ENCODE measurements at places on chromosomes 4 and X. TPM values are rescaled to one million over a fixed set of nuclear protein-coding genes. Genes with fewer than 3 reads are reported as not detected.

Gene SLIT2
- total RNA-seq, result 0.07 TPM

GRCh38 chrX:40169193-40170101 is 71.7 kb upstream of the BCOR start:
- peak; percentile 73 for DNase-seq

- DNase-seq, result no peak
Measured at GRCh38 chr4:156764145-156764544, 207.5 kb downstream of the PDGFC start.

DNA sequence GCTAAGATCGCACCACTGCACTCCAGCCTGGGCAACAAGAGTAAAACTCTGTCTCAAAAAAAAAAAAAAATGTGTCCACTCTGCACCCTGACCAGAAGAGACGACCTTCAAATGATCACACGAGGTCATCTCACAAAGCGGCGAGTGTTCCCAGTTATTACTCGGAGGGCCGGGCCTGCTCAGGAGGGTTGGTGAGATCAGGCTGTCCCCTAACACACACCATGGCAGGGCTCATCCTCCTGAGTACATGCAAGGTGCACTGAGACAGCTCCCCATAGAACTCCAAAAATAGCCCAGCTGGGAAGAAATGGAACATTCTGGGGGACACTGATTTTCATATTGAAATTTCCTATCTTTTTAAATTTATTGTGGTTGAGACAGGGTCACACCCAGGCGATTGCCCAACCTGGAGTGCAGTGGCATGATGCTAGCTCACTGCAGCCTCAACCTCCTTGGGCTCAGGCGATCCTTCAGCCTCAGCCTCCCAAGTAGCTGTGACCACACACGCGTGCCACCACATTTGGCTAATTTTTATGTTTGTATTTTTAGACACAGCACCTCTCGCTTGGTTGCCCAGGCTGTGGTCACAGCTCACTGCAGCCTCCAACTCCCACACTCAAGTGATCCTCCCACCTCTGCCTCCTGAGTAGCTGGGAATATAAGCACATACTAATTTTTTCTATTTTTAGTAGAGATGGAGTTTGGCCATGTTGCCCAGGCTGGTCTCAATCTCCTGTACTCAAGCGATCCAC is 51.5 kb downstream of the DHRSX start:
- no peak for DNase-seq

- DNase-seq, result no peak
Measured at GRCh38 chr4:103451341-103451740, 253.2 kb upstream of the CENPE start.

DNA sequence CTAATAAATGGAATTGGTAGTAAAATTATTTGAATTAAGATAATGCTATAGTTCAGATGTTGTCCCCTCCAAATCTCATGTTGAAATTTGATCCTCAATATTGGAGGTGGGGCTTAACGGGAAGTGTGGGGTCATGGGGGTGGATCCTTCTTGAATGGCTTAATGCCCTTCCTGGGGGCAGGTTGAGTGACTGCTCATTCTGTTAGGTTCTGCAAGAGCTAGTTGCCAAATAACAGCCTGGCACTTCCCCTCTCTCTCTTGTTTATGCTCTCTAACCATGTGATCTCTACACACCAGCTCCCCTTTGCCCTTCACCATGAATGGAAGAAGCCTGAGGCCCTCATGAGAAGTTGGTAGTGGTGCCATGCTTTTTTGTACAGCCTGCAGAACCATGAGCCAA is 724.8 kb upstream of the FTHL17 start:
- DNase-seq, result no peak

DNA sequence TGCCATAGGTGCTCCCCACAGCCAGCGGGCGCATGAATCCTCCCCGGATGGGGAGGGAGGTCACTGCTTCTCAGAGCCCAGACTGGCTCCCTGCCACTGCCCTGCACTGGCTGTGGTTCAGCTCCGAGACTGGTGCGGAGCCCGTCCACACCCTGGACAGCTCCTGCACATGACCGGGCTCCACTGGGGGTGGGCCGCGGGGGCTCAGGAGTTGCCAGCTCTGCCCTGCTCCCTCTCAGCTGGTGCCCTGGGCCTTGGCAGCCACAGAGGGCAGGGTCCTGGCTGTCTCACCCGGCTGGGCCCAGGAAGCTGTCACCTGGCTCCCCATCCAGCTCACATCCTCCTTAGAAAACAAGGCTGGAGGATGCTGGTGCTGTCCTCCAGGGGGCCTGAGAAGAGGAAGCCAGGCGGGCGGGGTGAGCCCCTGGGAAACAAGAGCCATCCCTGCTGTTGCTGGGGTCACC is 64.9 kb upstream of the ADRA2C start:
- no peak for DNase-seq

Gene PIR
- total RNA-seq, result 4.3 TPM

DNA sequence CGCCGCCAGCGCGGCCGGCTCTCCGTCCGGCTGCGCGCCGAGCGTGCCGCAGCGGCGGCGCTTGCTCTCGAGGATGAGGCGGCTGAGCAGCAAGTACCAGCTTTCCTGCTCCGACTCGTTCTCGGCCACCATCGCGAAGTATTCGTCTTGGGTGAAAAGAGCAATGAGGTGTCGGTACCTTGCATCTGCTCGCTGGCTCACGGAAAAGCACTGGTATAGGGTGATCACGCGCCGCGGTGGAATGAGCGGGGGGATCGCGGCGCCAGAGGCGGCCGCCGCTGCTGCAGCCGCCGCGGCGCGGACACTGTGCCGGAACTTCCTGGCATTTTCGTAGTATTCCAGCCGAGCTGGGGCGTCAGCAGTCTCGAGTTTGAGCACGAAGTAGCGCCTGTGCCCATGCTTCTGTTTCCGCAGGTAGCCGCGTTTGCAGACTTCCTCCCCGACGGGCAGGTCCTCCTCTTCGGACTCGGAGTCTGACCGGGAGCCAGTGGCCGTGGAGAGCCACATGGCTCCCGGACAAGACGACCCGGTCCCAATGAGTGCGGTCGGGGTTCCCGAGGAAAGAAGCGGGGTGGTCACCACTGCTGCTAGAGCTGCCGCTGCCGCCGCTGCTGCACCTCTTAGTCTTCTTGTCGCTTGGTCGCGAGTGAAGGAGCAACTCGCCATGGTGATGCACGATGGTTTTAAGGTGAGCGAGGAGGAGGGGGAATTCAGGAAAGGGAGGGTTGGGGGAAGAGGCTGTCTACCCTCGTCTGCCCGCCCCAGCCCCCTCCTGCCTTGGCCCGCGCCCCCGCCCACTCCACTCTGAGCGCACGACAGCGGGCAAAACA is 469 bp downstream of the IRS4 start:
- DNase-seq, result no peak

DNA sequence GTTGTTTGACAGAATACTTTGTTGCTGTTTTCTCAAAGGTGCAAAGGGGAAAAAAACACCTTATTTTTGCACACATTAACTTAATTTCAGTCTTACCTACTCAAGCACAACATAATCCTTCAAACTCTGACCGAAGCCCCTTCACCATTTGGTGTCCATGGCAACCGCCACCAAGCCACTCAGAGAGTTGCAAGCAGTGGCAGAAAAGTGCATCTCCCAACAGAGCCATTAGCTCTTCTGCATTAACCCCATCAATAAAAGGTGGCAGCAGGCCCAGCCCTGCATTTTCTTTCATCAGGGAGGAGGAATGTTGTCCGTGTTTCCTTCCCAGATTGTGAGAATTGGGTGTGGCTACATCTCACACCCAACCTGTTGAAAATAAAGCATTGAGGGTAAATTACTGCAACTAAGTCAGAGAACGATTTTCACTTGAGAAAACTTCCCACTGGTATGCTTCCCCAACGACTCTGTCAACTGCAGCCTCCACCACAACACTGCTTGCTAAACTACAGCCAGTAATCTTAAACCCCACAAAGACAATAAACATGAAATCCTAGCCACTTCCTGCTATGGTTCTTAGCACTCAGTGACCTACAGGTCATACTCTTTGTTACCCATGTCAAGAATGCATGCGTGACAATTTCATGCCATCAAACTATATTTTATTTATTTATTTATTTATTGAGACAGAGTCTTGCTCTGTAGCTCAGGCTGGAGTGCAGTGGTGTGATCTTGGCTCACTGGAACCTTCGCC is 154.0 kb downstream of the GRIA3 start:
- no peak for DNase-seq

Gene EVC2
- total RNA-seq, result 0.32 TPM

Gene YIPF7
- total RNA-seq, result not detected

DNA sequence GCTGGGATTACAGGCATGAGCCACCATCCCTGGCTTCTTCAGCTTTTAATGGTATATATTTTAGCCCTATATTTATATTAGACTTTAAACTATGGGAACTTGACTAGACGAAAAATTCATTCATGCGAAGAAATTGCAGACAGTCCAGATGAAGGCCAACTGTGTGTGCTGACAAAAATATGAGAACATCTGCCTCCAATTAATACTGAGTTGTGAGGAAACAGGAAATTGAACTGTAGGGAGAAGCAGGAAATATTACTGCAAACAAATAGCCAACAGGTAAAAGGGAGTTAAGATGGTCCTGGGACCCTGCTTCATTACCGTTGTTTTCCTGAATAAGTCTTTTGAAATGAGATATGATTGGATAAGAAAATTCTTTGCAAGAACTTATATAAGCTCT is 26.3 kb downstream of the MGARP start:
- no peak for DNase-seq

Gene TBC1D1
- 52.6 TPM for total RNA-seq

Gene SLC25A43
- total RNA-seq, result 9.8 TPM

- DNase-seq, result no peak
Measured at GRCh38 chrX:130566028-130566683, 164.4 kb downstream of the RBMX2 start.

- no peak for DNase-seq
Measured at GRCh38 chrX:30027636-30028035, 187.7 kb upstream of the MAGEB2 start.

DNA sequence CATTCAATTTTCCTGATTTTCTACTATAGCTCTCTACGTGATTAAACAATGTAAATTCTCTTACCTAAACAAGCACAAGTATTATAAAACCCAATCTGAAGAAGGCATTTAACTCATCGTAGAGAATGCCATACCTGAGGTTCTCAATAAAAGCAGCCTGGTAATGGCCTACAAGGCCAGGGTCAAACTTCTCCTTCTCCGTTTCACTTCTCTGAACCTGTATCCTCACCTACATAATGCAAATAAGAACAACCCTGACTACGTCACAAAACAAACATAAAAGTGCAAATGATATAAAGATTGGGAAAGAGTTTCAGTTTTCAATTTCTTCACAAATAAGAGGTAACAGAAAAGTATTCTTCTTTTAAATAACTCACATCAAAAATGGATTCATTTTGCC is 55.6 kb upstream of the STS start:
- DNase-seq, result no peak

- no peak for DNase-seq
Measured at GRCh38 chr4:171031338-171031737, 781.9 kb upstream of the GALNTL6 start.

GRCh38 chr4:74890341-74890740 is 42.6 kb upstream of the PARM1 start:
- no peak for DNase-seq

Gene XAGE3
- not detected for total RNA-seq

DNA sequence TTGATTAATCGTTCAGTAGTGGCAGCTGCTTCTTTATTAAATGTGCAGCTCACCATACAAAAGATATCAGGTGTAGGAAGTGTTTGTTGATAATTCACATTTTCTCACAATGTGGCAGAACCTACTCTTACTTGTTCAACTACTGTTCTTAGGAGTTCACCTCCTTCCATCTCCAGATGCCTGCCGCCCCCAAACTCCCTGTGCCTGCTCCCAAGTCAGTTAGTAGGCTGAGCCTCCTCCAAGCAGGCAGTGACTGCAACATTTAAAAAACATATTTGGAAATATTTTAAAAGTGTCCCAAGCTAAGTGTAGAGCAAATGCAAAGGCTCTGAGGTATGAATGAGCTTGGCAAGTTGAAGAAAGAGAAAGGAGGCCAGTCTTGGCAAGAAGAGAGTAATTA is 100.2 kb downstream of the AFF2 start:
- no peak for DNase-seq

Gene PPARGC1A
- total RNA-seq, result not detected

GRCh38 chr4:6910340-6910959 is 824 bp downstream of the TBC1D14 start:
- DNase-seq, result no peak

DNA sequence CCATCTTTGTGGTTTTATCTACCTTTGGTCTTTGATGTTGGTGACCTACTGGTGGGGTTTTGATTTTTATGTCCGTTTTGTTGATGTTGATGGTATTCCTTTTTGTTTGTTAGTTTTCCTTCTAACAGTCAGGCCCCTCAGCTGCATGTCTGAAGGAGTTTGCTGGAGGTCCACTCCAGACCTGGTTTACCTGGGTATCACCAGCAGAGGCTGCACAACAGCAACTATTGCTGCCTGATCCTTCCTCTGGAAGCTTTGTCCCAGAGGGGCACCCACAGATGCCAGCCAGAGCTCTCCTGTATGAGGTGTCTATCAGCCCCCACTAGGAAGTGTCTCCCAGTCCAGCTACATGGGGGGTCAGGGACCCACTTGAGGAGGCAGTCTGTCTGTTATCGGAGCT is 199.3 kb upstream of the WDFY3 start:
- DNase-seq, result no peak

GRCh38 chrX:86148594-86148993 is 343 bp downstream of the DACH2 start:
- DNase-seq, result no peak

DNA sequence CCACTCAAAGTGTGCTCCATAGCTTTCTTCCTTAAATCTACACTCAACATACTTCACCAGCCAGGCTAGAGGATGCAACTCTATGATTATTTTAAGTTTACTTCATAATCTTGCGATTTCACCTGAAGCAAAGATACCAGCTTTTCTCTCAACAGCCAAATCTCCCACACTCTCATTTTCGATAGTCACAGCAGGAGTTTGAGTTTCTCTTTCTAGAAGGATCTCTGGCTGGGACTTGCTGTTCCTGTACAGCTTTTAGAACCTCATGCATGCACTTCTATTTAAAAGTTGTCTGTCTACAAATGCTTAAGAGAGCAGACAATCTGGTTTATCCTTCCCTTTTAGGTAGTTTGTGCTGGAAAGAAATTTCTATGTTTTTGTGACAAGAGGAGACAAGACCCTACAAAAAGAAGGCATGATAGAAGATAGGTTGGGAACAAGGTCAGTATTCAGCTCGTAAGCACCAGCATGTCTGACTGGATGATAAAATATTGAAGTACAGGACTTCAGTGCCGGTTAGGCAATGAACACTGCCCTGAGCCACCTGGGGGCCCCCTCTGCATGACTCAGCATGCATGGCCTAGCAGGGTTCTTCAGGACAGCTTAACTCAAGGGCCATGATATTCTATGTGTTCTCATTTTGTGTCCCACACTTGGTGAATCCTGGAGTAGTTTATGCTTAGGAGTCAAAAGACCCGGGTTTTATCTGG is 65.6 kb downstream of the ATXN3L start:
- no peak for DNase-seq

- DNase-seq, result no peak
Measured at GRCh38 chr4:174278467-174278866, 5.0 kb downstream of the FBXO8 start.

DNA sequence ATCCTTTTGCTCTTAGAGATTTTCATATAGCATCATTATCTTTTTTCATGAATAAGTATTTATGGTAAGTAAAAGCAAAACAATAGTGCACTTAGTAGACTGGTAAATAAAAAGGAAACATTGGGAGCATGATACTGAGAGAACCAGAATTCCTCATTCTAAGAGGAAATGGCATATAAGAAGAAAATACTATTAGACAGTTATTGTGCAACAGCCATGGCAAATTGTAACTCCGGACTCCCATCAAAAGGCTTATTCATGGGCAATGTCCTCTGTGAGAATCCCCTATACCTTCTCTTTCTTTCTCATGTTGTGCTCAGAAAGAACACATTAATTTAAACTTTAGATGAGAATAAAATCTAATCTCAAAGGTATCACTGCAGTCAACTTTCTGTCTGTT is 42.4 kb downstream of the SPATA18 start:
- DNase-seq, result no peak

GRCh38 chrX:65596270-65597034 is 61.9 kb upstream of the LAS1L start:
- peak; percentile 42 for DNase-seq
